ENCODE measurements at places on chromosomes 1 and 21.

- peaks cover 18% of the 10 kb centered on the region for H3K36me3 ChIP-seq
- H3K4me1 ChIP-seq, result no peaks in the 10 kb centered on the region
- no peak overlapping the region for H3K27ac ChIP-seq
- DNase-seq, result no peak
- no peak overlapping the region for H3K4me3 ChIP-seq
These were observed 22.9 kb downstream of the HYI start for GRCh38 chr1:43430831-43431230.

DNA sequence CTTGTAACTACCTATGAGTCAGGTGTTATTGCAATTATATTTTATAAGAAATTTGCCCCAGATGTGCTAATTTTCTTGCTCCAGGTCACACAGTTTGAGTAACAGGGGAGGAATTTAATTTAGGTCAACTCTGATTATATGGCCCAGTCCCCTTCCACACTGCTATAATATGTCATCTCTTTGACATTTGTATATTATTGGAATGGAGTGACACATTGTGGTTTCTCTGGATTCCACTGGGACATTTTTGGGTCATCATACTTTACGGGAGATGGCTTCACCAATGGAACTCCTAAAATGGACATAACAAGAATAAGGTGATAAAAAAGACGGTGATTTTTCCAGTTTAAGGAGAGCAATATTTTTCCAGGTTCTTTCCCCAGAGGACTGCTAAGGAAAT is 191.2 kb downstream of the DISC1 start:
- no peak for DNase-seq
- H3K4me3 ChIP-seq, result no peak overlapping the region
- H3K27ac ChIP-seq, result no peak overlapping the region
- no peaks in the 10 kb centered on the region for H3K36me3 ChIP-seq

- peaks cover 10% of the 10 kb centered on the region for H3K4me1 ChIP-seq
- H3K27me3 ChIP-seq, result no peaks in the 10 kb centered on the region
- peak within 1 kb of the TSS; percentile 64 for H3K4me3 ChIP-seq
These were observed at the start of gene NIBAN1 for GRCh38 chr1:184974056-184974836. Gene NIBAN1, minus strand, starts transcription at chr1:184974508. Its CDS starts 152 bp downstream, at chr1:184974356.

DNA sequence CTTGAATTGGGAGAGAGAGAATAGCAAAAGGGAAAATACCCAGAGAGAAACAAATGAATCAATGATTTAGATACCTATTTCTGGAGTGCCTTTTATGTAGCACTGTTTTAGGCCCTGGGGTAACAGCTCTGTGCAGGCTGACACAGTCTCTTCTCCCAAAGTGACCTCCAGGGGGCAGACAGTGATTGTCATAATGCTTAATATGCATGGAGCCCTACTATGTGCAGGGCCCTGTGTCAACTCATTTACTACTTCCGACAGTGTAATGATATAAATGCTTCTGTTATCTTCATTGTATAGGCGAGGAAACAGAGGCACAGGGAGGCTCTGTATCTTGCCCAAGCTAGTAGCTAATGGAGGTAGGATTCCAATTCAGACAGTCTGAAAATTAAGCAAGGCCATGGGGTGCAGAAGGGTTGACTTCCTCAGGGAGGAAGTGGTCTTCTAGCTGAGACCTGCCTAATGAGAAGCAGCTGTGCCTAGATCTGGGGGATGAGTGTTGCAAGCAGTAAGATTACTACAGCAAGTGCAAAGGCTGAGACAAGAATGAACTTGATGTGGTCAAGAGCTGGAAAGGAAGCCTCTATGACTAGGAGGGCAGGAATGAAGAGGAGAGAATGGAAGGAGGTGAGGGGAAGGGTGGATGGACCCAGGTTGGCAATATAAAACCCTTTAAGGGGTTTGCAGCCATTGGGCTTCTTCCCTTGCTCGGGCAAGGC is 16.2 kb upstream of the SERINC2 start:
- no peak for DNase-seq
- H3K36me3 ChIP-seq, result no peaks in the 10 kb centered on the region
- no peaks in the 10 kb centered on the region for H3K4me1 ChIP-seq
- H3K27me3 ChIP-seq, result no peaks in the 10 kb centered on the region
- no peak overlapping the region for H3K27ac ChIP-seq
- H3K4me3 ChIP-seq, result no peak overlapping the region

DNA sequence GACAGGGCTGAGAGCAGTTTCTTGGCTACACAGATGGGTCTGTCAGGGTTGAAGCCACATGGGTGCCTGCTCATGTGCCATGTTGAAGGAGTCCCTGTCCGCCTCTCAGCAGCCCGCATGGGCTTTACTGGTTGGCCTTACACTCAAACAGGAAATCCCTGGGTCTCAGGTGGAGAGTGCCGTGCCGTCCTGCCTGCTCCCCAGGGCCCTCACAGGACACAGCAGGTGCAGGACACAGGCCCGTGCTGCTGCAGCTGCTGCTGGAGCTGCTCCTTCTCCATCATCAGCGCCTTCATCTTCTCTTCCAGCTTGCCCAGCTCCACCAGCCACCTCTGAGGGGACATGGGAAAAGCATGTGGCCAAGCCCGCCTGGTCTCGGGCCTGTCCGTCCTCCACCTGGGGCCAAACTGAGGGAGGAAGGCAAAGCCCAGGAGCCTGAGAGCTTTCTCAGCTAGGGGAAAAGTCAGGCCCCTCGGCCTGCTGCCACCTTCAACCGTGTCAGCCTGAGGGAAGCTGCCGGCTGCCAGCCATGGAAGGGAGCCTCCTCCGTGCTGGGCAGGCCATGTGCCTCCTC is 5.5 kb downstream of the SLFNL1 start:
- H3K27me3 ChIP-seq, result no peaks in the 10 kb centered on the region
- no peak for DNase-seq
- no peaks in the 10 kb centered on the region for H3K4me1 ChIP-seq
- no peak overlapping the region for H3K4me3 ChIP-seq

DNA sequence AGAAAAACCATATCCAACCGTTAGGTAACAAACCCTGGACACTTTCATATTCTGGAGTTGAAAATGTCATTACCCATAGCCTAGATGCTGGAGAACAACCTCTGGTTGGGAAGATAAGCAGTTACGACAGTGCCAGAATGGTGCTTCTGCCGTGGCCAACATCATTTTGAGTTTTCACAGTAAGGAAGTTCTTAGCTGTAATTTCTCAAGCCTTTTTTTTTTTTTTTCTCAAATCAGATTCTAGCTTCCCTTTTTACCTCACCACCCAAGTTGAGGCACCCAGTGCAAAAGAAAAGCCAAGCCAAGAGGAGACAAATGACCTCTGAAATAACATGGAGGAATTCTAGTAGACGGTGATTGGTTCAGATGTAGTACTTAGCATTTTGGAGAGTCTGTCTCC is 21.8 kb downstream of the PPT1 start:
- H3K4me1 ChIP-seq, result no peaks in the 10 kb centered on the region
- DNase-seq, result no peak
- H3K4me3 ChIP-seq, result no peak overlapping the region
- H3K36me3 ChIP-seq, result peaks cover 17% of the 10 kb centered on the region
- no peak overlapping the region for H3K27ac ChIP-seq

GRCh38 chr1:61013189-61013945 is 69.0 kb upstream of the NFIA start:
- H3K4me3 ChIP-seq, result no peak overlapping the region
- H3K4me1 ChIP-seq, result peaks cover 9% of the 10 kb centered on the region
- no peak overlapping the region for H3K27ac ChIP-seq
- no peaks in the 10 kb centered on the region for H3K27me3 ChIP-seq
- no peak for DNase-seq

- no peaks in the 10 kb centered on the region for H3K27me3 ChIP-seq
- H3K36me3 ChIP-seq, result peaks cover 2% of the 10 kb centered on the region
- H3K4me3 ChIP-seq, result no peak overlapping the region
- DNase-seq, result no peak
- no peak overlapping the region for H3K27ac ChIP-seq
These were observed 59.6 kb upstream of the HP1BP3 start for GRCh38 chr1:20846461-20847374.

GRCh38 chr1:246533371-246533905 is 26.4 kb upstream of the SMYD3 start:
- H3K27me3 ChIP-seq, result no peaks in the 10 kb centered on the region
- no peaks in the 10 kb centered on the region for H3K4me1 ChIP-seq
- H3K27ac ChIP-seq, result no peak overlapping the region
- no peak for DNase-seq

DNA sequence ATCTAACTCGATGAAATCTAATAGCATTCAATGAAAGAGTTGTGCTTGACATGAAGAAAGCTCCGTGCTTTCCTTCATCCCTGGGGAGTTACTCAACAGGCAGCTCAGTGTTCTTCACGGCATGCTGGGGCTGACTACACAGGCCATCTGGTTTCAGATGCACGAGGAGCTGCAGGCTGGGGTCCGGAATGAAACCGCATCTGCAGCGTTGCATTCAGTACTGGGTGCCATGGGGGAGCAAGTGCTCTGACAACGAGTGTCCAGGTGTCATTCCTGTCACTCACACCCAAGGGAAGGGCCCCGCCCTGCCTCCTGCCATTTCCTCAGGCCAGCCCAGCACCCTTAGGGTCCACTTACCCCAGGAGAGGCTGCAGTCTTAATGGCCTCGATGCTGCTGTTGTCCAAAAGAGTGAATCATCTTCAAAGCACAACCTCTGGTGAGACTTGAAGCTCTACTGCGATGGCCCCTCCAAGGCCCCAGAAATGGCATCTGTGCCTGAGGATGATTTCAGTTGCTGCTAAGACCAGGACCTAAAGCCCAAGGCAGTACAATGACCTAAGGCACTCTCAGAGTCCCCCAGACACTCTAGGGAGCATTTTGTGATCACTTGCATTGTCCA is 61.4 kb downstream of the STUM start:
- H3K27me3 ChIP-seq, result no peaks in the 10 kb centered on the region
- H3K36me3 ChIP-seq, result no peaks in the 10 kb centered on the region
- no peak overlapping the region for H3K27ac ChIP-seq

DNA sequence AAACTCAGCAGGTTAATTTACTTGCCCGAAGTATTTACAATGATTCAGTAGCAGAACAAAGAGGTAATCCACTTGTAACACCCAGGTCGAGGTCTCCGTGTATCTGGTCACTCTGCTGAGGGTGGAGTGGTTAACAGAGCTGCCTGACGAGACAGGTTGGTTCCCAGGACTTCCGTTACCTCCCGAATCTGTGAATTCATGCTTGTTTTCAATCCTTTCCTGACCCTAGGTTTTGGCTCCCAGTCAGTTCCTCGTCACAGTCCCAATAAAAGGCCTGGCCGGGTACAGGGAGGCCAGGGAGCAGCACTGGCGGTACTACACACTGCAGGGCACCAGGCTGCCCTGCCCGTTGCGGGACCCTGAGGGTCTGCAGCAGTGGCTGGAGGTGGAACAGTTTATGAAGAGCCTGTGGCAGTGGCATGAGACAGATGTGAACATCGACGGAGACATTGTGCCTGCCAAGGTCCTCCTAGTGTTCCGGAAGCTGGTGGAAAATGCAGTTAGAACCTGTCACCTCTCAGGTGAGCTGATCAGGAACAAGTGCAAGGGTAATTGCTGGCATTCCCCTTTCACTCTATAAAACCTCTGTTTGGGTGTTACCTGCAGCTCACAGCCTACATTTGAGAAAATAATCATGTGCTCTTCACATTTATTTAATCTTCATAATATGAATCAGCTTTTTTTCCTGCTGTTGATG is 12.8 kb downstream of the MAB21L3 start:
- peaks cover 2% of the 10 kb centered on the region for H3K27me3 ChIP-seq
- no peak overlapping the region for H3K4me3 ChIP-seq
- no peak for DNase-seq
- no peak overlapping the region for H3K27ac ChIP-seq
- H3K4me1 ChIP-seq, result peaks cover 2% of the 10 kb centered on the region

- H3K27me3 ChIP-seq, result no peaks in the 10 kb centered on the region
- peak; percentile 84 for DNase-seq
- no peaks in the 10 kb centered on the region for H3K36me3 ChIP-seq
- peak overlapping the region; percentile 100 for H3K27ac ChIP-seq
These were observed 118.3 kb downstream of the TGFB2 start for GRCh38 chr1:218463194-218464156.

DNA sequence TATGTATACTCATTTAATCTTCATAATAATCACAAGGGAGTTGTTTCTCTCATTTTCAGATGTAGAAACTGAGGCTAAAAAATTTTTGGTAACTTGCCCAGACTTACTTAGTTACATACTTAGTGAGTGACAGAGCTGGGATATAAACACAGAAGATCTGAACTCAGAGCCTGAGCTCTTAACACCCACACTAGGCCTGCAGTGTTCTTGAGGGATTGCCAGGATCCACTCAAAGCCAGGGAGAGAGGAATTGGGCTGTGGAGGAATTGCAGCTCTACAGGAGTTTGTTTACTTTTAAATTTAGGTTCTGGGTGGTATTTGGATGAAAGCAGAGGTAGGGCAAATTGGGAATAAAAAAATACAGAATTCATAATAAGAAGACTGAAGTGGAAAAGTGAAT is 515.1 kb upstream of the PLXNA2 start:
- H3K27me3 ChIP-seq, result peaks cover 1% of the 10 kb centered on the region
- DNase-seq, result no peak
- no peaks in the 10 kb centered on the region for H3K36me3 ChIP-seq

DNA sequence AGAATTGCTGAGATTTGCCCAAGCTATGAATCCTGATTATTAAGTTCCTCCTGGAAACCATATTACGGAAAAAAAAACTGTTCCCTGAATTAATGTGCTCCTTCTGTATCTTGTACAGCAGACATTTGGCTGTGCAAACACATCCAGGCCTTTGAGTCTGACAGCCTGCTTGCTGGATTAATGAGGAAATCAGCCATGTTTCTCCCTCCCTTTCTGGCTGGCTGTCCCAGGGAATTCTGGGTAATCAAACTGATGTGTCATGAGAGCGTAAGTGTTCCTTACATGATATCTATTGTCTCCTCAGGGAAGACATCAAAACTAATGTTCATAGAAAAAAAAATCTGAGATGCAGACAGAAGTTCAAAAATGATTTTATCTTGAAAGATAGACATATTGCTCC is 18.8 kb downstream of the PGBD5 start:
- no peak for DNase-seq
- H3K36me3 ChIP-seq, result no peaks in the 10 kb centered on the region
- H3K27ac ChIP-seq, result no peak overlapping the region
- H3K4me3 ChIP-seq, result no peak overlapping the region
- H3K27me3 ChIP-seq, result no peaks in the 10 kb centered on the region
- H3K4me1 ChIP-seq, result no peaks in the 10 kb centered on the region

DNA sequence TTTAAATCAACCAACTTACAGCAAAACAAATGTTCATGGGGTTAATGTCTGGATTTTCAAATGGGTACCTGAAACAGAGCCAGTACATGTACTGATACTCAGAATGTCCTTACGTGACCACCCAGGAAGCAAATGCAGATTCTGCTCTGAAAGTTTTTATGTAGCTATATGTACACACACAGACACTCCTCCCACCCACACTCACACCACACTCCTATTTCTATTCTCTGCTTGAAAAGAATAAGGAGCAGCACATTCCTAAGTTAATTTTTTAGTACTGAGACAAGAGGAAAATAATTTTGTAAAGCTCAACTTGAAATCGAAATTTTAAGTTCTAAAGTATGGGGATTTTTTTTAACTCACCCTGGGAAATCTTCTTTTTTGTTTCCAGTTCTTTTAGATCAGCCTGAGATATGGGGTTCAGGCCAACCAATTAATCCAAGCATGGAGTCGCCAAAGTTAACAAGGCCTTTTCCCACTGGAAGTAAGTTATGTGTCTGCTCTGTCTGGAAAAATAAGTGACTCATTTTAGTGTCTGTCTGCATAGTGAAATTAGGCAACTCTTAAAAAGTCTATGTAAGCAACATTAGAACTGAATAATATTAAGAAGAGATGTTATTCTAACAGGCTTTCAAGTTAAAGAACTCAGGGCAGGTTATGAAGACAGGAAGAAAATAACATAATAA is 75.5 kb upstream of the DYNLT5 start:
- H3K4me3 ChIP-seq, result no peak overlapping the region
- no peaks in the 10 kb centered on the region for H3K36me3 ChIP-seq
- H3K27me3 ChIP-seq, result no peaks in the 10 kb centered on the region
- peaks cover 5% of the 10 kb centered on the region for H3K4me1 ChIP-seq
- no peak for DNase-seq
- H3K27ac ChIP-seq, result peak overlapping the region; percentile 96
